Fibroblast of skin of left quadriceps (primary cell): ENCODE measurements at places on chromosomes 4 and X.

- no peak for DNase-seq
Observed at GRCh38 chr4:23500894-23501449, 388.9 kb downstream of the PPARGC1A start.

- no peak for DNase-seq
Observed at GRCh38 chr4:187070158-187070557, 346.5 kb upstream of the FAT1 start.

GRCh38 chr4:96073461-96073860, 233.6 kb downstream of the PDHA2 start:
- peak; percentile 13 for DNase-seq

DNA sequence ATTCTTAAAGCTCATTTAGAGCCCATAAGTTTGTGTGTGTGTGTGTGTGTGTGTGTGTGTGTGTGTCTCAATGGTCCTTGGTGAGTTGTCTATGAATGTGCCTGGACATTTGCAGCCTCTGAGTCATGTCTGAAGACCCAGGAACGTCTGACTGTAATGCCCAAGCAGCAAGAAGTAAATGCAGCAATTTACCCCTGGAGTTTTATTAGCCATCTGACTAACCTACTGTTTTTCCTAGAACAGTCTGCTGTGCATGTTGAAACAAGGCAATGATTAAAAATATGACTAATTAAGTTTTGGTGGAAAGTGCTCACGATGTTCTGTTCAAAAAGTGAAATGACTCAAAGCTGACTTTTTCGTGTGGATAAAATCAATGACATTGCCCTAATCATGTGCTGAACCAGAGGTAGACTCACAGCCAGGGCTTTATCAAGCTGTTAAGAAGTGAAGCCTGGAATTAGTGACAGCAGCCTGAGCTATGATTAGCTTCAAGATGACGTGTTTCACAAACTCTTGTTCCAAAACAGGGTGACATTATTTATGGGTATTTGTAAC, 201.6 kb downstream of the CPE start:
- DNase-seq: peak; percentile 74

DNA sequence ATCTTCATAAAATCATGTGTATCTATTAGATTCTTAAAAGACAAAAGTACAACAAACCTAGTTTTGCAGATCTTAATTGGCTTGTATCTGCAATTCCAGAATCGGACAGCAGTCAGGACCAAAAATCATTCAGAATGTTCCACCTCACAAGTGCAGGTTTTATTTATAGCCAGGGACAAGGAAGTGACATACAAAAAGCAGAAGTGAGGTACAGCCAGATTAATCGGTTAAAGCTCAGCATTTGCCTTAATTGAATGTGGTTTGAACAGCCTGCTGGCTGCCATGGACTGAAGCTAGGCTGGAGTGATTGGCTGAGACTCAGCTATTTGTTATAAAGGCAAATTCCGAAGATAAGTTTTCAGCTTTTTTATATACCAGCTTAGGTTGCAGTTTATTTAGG, 932.6 kb downstream of the C4orf33 start:
- DNase-seq: no peak

DNA sequence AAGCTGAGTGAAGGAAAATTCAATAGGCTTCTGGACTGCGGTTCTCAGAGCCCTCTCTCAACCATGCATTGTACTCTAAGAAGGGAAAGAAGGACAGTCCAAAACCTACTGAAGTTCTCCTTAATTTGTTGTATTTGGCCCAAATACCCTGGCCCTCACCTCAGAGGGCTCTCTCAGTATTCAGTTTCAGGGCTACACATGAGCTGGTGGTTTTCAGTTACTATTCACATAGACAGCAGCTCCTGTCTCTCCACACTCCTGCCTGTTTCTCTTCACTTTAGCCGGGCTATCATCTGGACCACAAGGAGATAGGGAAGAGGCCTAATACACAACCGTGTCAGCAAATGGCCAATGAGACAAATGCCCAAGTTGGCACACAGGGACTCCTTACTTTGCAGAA, 66.0 kb downstream of the ATG4A start:
- no peak for DNase-seq

GRCh38 chrX:150573702-150574101, 5.3 kb downstream of the MTM1 start:
- DNase-seq: no peak

DNA sequence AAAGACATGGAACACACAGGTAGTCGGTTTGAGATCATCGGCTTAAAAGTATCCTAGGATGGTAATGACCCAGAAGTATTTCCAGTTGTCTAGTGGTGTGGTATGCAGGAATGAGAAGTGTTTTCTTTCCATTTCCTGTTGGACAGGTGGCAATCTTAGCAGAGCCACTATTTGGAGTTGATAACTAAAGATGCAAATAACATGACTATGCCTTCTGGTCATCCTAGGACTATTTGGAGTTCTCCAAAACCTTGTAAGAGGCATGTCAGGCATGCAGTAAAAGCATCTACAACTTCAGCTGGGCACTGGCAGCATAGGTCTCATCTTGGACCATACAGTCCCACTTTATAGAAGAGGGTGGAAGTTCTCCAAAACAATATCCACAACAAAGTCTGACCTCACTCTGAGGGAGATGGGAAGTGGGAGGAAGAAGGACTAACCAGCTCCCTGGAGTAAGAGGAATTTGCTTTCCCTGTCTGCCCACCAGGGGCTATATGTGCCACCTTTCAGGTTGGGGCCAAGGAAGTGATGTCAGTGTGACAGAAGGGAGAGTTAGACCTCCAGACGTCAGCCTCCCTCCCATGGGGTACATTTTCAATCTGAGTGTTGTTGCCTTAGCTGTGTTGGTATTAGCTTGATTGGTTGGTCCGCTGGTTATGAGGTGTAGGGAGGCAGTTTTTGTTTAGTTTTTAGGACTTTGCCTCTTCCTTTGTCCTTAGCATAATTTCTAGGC, 101.2 kb upstream of the MYOZ2 start:
- no peak for DNase-seq

DNA sequence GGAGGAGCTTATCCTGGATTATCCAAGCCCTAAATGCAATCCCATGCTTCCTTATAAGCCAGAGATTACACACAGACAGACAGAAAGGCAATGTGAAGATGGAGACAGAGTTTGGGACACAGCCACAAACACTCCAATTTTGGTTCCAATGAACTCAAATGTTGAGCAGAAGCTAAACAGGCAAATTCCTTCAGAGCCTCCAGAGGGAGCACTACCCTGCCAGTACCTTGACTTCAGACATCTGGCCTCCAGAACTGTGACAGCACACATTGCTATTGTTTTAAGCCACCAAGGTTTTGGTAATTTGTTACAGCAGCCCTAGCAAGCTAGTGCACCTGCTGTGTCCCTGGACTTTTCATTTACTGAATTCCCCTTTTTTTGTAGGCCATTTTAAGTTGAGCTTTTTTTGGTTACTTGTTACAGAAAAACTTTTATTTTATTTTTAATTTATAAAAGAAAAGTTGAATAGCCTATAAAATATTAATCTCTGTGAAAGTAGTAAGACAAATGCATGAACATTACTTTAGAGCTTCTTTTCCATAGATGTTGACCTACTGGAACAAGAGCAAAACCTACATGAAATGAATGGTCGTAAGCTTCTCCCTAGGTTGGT, 33.4 kb upstream of the SRD5A3 start:
- peak; percentile 10 for DNase-seq

DNA sequence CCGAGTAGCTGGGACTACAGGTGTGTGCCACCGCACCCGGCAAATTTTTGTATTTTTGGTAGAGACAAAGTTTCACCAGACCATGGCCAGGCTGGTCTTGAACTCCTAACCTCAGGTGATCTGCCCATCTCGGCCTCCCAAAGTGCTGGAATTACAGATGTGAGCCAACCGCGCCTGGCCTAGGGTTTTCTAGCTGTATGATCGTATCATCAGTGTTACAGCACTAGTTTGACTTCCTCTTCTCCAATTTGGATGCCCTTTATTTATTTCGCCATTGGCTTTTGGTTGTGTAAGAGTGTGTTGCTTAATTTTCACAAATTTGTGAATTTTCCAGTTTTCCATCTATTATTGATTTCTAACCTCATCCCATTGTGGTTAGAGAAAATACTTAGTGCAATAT, 5.2 kb downstream of the TKTL1 start:
- DNase-seq: no peak

DNA sequence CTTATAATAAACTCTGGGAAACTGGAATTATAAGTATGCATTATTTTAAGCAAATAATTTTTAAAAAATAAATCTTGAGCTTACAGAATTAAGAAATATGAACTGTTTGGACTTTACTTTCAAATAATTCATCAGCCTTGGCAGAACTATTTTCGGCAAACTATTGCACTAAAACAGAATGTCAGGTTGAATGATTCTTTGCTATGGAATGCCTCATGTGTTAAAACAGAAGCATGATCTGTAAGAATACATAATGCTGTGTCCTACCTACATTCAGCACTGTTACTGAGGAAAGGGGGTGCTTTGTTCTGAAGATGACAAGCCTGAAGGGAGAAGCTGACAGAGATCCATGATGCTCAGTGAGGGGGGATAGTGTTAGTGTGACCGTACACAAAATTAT, 55.6 kb upstream of the EXOC1L start:
- DNase-seq: no peak

DNA sequence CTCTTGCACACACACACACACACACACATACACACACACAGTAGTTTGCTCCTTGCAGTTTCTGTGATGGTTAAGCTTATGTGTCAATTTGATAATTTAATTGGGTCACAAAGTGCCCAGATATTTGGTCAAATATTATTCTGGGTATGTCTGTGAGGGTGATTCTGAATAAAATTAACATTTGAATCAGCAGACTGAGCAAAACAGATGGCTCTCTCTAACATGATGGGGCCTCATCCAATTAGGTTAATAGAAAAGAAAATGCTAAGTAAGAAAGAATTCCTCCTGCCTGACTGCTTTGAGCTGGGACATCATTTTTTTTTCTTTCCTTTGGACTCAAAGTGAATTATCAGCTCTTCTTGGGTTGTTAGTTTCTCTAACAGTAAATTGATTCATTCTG, 191.2 kb upstream of the INTU start:
- DNase-seq: no peak

DNA sequence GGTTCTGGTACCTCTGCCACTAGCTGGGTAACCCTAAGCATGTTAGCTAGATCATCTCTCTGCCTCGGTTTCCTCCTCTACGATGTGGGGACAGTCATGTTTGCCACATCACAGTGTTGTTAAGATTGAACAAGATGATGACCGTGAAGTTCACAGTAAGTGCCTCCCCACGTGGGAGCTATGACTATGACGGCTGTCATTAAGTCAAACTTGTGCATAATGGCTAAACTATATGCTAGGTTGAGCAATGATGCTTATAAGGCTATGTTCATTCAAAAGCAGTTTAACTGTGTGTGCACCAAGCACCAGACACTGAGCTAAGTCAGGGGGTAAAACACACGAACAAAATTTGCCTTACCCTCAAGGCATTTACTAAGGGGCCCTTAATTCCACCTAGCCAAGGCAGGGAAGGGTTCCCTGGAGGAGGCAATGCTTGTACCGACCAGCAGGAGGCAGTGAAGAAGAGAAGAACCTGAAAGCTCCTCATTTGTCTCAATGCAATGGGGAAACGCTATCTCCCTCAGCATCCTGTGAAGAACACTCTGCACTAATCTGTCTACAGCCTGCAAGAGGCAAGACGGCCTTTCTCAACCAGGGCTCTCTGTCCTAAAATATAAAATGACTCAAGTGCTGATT, 52.9 kb downstream of the MAP7D2 start:
- no peak for DNase-seq
